ENCODE measurements at places on chromosomes 1 and 21.

DNA sequence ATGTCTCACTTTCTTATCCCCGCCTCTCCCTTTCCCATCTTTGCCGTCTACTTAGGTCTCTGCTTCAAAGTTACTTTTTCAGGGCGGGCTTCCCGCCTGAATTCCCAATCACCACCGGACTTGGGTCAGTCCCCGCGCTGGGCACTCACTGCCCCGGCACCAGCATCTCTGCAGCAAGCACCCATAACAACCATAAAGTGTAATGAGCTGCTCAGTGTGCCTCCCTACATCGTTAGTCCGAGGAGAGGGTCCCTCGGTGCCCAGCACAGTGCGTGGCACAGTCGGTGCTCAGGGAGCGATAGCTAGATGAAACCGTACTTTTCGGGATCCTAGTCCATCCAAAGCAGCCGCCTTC lies 633 bp upstream of the CTPS1 start:
- no peak for DNase-seq

GRCh38 chr1:20588634-20589225 lies at the start of gene CDA:
Gene CDA (plus strand): TSS chr1:20589097. CDS start chr1:20589130, 33 bp downstream.
- DNase-seq, result no peak

GRCh38 chr1:78919150-78919549 lies 87.4 kb downstream of the ADGRL4 start:
- DNase-seq, result no peak

DNA sequence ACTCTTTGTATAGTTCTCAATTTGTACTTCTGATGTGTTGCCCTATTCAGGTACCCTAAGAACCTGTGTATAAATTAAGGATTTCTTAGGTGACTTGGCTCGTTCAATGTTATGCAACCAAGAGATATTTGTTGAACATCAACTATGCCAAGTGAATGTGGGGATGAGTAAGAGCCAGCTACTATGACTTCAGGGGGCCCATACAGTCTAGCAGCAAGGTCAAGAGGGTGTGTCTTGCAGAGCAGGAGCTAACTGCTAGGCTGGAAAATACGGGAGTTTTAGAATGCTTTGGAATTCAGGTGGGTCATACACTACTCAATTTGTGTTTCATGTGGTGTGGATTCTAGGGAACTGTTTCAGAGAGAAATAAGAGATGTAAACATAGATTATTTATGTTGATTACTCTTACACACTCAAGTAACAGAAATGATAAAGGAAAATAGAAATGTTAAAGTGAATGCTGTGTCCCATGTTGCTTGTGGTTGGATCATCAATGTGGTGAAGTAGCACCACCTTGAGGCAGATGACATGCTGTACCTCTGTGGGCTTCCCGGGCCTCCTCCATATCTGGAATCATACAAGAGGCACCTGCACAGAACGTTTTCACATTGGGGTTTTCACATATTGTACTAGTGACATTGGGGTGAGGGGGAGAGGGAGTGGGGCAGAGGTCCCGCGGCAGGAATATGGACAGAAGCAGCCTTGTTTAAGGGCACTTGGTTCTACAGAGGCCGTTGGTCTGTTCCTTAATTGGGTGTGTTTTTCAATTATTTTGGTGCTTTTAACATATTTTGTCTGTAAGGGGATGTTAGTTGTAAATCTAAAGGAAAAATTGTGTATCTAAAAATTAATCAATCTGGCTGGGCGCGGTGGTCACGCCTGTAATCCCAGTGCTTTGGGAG lies 12.4 kb downstream of the ARPC5 start:
- DNase-seq, result no peak

GRCh38 chr1:7584157-7584556 lies 186.9 kb upstream of the VAMP3 start:
- DNase-seq, result no peak

DNA sequence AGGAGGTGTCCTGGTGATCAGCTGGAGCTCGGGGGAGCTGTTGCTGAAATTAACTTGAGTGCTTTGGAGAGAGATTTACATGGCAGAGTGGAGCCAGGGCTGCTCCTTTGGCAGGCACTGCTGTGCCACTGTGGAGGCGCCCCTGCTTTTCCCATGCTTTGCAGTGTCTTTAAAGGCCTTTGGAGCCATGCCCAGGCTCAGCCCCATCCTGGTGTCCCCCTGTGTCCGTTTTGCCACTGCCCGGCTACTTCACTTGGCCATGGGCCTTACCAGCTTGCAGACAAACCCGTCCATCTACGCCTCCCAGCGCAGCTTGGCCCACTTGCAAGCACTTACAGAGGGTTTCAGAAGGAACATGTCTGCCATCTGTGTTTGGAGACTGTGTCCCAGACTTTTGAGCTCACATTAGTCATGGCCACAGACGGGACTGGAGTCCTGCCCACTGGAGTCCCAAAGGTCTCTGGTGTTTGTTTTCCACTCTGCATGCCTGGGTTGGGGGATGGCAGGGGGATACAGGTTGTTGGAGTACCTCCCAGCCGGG lies 18.2 kb upstream of the LAMTOR5 start:
- DNase-seq, result no peak

- DNase-seq, result no peak
Observed at GRCh38 chr1:113040718-113041412, 32.1 kb upstream of the LRIG2 start.

DNA sequence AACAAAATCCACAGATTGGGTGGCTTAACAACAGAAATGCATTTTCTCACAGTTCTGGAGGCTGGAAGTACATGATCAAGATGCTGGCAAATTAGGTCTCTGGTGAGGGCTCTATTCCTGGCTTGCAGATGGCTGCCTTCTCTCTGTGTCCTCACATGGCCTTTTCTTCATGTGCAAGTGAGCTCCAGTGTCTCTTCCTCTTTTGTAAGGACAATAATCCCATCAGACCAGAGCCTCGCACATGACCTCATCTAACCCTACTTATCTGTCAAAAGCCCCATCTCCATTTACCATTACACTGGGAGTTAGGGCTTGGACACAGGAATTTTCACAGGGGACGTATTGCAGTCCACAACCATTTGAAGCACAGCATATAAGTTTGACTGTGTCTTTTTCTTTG lies 181.6 kb downstream of the NEGR1 start:
- DNase-seq, result no peak

DNA sequence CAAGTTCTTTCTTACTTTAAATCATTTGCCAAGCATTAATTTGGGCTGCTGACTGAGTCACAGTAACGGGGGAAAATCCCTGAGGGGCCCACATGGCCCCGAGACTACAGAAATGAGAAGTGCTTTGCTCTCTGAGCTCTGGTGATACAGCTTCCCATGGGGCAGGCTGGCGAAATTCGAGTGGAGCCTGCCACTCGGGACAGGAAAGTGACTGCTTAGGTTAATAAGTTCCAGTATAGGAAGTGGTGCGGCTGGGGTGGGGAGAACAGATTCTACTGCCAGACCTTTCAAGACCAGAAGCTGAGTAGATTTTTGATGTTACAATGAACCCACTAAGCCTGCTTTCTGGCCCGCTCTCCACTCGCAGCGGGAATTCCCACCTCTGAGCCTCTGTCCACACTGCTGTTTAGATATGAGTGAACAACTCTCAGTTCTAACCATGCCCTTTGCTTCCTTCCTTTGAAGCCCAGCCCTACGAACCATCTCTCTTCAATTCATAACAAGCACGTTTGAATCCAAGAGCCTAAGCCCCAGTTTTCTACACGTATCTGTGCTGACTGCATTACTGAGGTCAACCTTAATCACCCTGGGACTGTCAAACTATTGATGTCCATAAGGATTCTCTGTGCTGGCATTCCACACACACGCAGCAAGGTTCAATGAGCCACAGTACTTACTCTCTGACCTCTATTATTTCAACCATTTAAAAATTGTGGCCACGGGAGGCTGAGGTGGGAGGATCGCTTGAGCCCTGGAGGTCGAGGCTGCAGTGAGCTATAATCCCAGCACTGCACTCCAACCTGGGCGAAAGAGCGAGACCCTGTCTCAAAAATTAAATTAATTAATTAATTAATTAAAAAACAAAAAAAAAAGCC lies 9.6 kb downstream of the ZBTB17 start:
- DNase-seq, result no peak

Data from SHP77 treated with DMSO at 0.1 percent for 48 hours (cell line).